A172 (cell line): ENCODE measurements at places on chromosomes 5 and 9. TPM values are rescaled to one million over a fixed set of nuclear protein-coding genes. Genes with fewer than 3 reads are reported as not detected.

The BDP1 gene
- 19.1 and 26.0 TPM in 2 replicates for total RNA-seq

The PCDHB6 gene
- 0.79 and 1.7 TPM in 2 replicates for total RNA-seq

The SLC1A3 gene
- not detected in 2 replicates for total RNA-seq

The TICAM2 gene
- 10.0 and 11.1 TPM in 2 replicates for total RNA-seq

The PCDHA7 gene
- 0.19 and 0.38 TPM in 2 replicates for total RNA-seq

The TEX48 gene
- not detected in 2 replicates for total RNA-seq

The SLC25A2 gene
- total RNA-seq: not detected in 2 replicates

GRCh38 chr9:117744369-117744768, 40.2 kb downstream of the TLR4 start:
- DNase-seq: no peak

DNA sequence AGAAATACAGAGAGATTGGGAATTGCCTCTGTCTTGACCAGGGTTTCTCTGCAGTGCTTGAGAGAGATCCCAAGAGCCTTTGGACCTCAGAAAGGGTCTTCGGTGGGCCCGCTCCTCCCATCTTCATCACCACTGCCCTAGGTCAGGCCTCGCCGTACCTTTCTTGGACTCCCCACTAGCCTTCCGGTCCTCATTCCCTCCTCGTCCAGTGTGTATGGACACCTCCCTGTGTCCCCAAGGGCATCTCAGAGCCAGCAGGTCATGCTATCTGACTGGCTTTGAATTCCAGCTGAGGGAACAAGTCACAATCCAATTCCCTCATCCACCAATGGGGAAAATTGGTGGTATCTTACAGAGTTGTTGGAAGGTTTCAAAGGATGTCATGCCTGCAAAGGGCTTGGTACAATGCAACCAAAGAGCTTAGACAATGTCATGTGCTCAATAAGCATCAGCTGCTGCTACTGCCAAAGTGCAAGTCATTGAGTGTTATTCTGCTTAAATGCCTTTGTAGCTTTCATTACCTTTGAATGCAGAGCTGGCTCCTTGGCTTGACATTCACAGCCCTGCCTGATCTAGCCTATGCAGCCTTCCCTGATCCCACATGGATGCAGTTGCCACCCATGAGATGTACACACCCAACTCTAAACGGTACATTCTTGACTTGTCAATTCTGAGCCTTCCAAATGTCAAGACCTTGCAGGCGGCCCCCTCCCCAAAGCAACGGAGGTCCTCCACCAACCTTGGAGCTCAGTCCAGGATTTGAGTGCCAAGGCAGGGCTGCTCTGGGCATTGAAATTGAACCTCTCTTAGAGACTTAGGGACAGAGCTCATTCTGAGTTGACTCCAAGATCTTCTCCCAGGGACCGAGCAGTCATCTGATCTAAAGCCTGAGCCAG, 58.0 kb downstream of the HRH2 start:
- no peak for DNase-seq

DNA sequence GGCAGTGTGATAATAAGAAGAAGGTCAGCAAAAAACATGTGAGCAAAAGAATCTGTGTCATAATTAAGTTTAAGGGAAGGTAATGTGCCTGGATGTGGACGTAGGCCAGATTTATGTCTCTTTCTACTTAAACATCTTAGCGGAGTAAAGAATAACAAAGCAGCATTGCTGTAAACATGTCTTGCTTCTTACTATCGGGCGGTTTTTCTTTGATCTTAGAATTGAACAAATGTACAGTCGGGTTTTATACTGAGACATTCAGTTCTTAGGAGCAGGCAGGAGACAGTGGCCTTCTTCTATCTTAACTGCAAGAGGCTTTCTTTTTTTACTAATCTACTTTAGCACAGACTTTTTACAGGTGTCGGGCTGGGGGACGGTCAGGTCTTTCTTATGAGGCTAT, 40.4 kb upstream of the FLT4 start:
- DNase-seq: no peak

- peak; percentile 76 for DNase-seq
These were observed 98.0 kb downstream of the ENC1 start for GRCh38 chr5:74542482-74542881.

GRCh38 chr5:41925555-41925951, 472 bp downstream of the FBXO4 start:
- DNase-seq: peak; percentile 50

GRCh38 chr5:73796164-73797131, 170.5 kb downstream of the ARHGEF28 start:
- peak; percentile 93 for DNase-seq

- DNase-seq: no peak
These were observed 32.0 kb downstream of the HAVCR1 start for GRCh38 chr5:157026789-157027424.

GRCh38 chr5:142726188-142726731, 40.4 kb upstream of the FGF1 start:
- peak; percentile 49 for DNase-seq

GRCh38 chr5:89729623-89730301, 679.8 kb downstream of the CETN3 start:
- DNase-seq: peak; percentile 18

DNA sequence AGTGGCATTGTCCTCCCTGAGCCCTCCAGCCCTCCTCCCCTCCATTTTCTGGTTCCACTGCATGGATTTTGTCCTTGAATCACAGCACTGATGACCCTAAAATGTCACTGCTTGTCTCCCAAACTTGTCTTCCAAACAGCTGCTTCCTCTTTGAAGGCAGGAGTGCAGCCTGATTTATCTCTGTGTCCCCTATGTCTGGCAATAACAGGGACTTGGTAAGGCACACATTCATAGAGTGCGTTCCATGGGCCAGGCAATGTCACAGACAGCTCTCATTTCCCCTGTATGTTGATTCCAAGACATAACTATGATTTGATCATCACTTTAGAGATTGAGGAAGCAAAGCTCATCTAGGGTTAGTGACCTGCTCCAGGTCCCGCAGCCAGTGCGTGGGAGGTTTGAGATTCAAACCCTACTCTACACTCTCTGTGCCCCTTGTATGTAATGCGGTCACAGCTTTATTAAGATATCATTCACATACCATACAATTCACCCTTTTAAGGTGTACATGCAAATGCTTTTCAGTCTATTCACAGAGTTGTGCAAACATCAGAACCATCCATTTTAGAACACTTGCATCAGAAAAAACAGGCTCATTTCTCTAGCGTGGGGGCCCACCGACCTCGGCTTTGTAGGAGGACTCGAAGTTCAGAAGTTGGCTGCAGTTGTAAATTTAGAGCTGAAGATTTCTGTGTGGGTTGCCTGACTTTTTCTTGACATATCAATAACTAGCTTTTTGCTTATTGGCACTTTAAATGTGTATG, 28.4 kb upstream of the BOD1 start:
- DNase-seq: no peak

DNA sequence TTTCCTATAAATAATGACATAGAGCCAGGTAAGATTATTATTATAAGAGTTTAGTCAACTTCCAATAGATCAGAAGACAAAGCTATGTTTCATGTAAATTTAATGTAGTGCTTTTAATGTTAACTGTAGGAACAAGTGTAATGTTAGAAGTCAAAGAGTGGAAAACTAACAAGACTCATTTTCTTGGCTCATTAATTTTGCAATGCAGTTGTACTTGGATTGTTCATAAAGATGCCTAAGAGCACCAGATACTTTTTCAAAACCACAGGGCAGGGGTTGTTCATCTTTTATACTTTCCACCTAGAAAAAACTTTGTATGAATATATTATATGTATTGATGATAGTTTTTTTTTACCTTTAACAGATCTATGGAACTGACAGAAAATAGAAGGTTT, 1705.3 kb upstream of the CDH9 start:
- no peak for DNase-seq

DNA sequence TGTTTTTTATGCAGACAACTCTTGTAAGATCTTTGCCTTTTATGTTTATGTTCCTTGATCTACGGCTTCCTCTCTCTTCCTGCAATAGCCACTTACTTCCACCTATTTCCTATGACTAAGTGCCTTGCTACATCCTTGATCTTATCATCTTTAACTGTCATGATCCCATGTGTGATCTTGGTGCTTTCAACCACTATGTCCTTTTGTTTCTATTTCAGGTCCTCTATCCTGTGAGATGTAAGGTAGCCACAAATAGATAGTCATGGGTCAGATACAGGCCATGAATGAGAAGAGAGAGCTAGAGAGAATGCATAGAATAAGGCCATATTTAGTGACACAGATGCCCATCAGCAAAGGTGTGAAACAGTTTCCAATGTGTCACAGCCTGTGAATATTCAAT, 243.6 kb upstream of the HAPLN1 start:
- DNase-seq: peak; percentile 71

DNA sequence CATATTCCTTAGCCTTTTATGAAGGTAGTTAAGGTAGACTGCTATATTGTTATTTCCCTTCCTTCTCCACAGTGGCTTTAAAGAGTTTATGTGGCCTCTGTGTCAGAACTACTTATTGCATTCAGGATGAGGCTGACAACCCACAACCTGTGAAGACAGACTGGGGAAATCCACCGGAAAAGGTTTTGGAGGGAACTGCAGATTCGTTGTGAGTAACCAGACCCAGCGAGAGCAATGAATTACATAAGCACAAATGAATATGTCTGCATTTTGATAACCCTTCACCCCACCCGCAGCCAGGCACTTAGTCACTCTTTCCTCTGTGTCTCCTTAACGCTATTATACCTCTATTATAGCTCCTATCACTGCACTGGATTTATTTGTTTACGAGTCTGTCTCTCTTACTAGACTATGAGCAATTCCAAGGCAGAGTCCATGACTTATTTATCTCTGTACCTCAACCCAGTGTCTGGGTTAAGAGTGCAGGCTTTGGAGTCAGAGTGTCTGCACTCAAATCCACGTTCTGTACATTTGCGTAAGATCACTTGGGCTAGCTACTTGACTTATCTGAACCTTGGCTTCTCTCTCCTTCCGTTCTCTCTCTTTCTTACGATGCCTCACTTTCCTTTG, 19.2 kb downstream of the KCTD16 start:
- DNase-seq: peak; percentile 99

DNA sequence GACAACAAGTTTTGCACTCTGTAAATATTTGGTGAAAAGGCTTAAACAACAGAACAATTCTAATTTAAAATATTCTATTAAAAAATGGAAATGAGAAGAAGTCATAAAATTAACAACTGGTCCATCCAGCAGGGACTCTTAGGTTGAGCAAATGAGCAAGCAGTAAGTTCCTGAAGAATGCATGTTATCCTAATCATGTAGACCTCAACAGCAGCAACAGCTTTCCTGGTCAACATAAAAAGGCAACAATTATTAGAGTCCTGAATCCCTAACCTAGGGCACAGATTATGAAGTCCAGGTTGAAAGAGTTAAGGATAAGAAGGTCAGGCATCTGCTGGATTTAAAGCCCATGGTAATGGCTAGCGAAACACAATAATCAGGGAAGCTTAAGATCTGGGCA, 120.9 kb downstream of the SSBP2 start:
- DNase-seq: no peak

DNA sequence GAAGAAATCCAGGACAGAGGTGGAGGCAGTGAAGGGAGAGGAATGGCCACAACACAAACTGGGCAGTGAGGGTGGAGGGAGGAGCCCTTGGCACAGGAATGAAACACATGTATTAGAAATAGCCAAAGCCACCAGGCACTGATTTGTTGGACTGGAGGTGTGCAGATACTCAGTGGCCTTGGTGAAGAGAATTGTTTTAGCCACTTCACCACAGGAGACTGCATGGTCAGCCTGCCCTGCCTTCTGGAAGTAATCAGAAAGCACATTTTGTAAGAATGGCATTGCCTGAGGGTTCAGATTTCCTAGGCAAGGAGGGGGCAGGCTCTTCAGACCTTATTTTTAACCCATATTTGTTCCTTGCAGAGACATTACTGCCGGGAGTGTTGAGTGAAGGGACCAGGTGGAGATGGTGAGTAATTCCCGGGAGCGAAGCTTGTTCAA, 2.2 kb downstream of the SGCD start:
- DNase-seq: no peak

DNA sequence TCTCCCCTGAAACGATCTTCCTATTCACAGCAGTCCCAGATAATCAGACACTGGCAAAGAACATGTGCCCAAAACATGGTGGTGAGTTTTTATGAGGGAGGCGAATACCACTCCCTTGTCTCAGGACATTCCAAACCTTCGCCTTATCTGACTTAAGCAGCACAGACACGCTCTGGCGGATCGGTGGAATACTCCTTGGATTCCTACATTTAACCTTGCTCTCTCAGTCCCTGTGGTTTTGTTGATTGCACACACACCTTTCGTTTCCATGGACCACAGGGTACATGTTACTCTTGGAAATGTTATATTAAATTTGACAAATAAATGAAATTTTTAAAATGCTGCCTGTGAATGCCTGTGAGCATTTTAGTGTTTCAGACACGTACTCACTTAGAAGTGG, 87.8 kb upstream of the CPEB4 start:
- DNase-seq: no peak

GRCh38 chr5:177311392-177311722, 341 bp downstream of the MXD3 start:
- no peak for DNase-seq

- DNase-seq: peak; percentile 12
These were observed 159.2 kb downstream of the CDC42SE2 start for GRCh38 chr5:131423056-131423455.

DNA sequence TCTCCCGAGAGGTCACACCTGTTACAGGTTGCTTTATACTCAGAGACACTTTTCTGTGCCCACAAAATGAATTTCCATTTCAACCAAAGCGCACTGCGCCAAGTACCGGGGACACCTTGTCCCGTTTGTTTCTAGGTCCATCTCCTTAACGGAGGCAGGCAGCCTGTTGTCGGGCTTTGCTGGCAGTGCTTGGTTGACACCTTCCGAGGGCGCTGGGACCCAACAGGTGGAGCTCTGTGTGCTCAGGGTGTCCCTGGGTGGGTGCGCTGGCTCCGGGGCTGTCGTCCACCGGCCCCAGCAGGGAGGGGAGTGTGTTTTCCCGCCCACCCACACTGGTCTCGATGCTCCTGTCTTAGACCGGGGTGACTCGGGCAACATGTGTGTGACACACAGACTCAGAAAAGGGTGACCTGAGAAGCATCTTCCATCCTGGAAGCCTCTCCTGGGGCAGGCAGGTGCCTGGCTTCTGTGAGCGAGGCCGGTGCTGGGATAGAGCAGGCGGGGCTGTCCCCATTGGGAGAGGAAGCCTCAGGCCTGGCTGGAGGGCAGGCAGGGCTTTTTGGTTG, 8.5 kb downstream of the RNU6ATAC start:
- no peak for DNase-seq

DNA sequence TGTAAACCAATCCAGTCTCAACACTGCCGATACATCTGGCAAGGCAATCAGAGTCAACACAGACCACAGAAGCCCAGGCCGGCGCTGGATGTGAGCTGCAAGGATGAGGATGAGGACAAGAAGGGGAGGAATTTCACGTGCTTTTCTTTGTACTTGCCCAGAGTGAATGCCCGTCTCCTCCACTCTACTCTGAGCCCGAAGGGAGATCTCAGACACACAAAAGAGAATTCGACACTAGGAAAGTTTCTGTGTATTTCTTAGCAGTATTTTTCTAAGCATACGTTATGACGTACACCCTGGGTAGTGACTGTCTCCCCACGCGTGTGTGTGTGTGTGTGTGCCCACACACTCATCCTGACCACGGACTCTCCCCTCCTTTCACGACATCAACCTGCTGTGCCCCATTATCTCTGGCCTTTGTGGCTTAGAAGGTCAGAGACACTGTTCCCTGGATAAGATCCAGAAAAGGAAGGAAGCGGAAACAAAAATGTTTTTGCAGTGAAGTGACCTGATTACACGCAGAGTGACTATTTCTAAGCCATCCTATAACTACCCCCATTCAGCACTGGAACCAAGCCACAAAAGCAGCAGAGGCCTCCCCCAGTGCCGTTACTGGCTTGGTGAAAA, 227.3 kb upstream of the DAPK1 start:
- DNase-seq: peak; percentile 78

- no peak for DNase-seq
These were observed 88.2 kb downstream of the PRRT1B start for GRCh38 chr9:131633491-131634031.

- peak; percentile 37 for DNase-seq
These were observed 101.0 kb downstream of the TMEM232 start for GRCh38 chr5:110625376-110625999.
